ENCODE measurements at places on chromosomes 4 and X.

- no peak for DNase-seq
Observed at GRCh38 chr4:61385256-61385655, 185.1 kb downstream of the ADGRL3 start.

GRCh38 chr4:187088070-187088799 is 364.6 kb upstream of the FAT1 start:
- no peak for DNase-seq

- no peak for DNase-seq
Observed at GRCh38 chrX:37420756-37421155, 71.6 kb downstream of the PRRG1 start.

DNA sequence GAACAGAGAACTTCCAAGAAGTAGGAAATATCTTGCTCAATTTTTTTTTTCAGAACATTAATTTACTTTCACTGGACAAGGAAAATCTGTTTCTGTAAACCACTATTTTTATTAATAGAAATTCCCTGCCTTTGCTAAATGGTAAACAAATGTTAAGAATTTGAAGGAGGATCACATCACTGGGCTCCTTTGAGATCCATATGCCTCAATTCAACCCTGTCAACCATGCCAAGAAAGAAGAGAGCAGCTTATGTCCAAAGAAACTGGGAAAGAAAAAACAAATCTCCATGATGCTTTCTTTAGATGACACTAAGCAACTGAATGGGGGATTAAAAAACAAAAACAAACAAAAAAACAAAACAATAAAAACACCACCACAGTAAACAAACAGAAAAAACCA is 47.7 kb downstream of the LNX1 start:
- DNase-seq: no peak

GRCh38 chr4:16411501-16412085 is 185.3 kb upstream of the TAPT1 start:
- no peak for DNase-seq

DNA sequence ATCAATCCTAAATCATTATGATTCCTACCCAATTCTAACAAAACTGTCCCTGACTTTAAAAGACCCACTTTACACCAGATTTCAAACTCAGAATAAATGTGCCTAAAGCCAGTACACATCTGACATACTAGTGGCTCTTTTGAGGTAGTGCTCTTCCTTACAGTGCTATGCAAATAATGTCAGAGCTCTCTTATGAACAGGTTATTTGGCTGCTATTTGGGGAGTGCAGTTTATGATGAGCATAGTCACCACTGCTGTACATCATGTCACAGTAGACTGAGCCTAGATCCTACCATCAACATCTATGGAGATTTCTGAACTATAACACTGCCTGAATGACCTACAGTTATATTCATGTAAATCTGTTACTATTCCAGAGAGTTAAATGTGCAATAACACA is 50.4 kb upstream of the PAGE5 start:
- no peak for DNase-seq

GRCh38 chr4:38415682-38416081 is 248.3 kb upstream of the KLF3 start:
- no peak for DNase-seq

GRCh38 chr4:24885342-24885741 is 27.5 kb downstream of the CCDC149 start:
- DNase-seq: no peak

DNA sequence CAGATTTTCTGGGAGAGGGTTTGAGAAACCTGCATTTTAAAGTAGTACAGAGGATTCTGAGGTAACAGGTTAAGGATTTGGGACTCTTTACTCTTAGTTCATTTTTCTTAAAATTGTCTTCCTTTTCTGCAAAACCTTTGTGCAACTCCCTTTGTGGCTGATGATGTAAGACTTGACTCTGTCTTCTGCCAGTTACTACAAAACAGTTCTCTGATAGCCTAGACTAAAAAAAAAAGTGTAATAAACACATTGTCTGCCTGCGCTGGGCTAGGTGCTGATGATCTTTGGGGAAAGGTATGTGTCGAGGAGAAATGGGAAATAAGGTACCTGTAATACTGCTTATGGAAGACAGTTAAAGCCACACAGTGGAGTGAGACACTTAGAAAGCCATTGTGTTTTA is 28.7 kb downstream of the IL13RA1 start:
- no peak for DNase-seq

- no peak for DNase-seq
Observed at GRCh38 chr4:7793186-7793585, 146.5 kb downstream of the AFAP1 start.

GRCh38 chrX:11397680-11398079 is 104.5 kb downstream of the AMELX start:
- no peak for DNase-seq

- DNase-seq: no peak
Observed at GRCh38 chrX:70134116-70134477, 850 bp downstream of the IGBP1 start.

GRCh38 chr4:86432559-86433134 is 72.8 kb upstream of the MAPK10 start:
- DNase-seq: no peak

- peak; percentile 63 for DNase-seq
Observed at GRCh38 chr4:176436293-176436973, 116.7 kb downstream of the SPCS3 start.

- DNase-seq: no peak
Observed at GRCh38 chr4:57445686-57446085, 335.5 kb upstream of the IGFBP7 start.

GRCh38 chr4:149835280-149835679 is 19.6 kb upstream of the IQCM start:
- no peak for DNase-seq

DNA sequence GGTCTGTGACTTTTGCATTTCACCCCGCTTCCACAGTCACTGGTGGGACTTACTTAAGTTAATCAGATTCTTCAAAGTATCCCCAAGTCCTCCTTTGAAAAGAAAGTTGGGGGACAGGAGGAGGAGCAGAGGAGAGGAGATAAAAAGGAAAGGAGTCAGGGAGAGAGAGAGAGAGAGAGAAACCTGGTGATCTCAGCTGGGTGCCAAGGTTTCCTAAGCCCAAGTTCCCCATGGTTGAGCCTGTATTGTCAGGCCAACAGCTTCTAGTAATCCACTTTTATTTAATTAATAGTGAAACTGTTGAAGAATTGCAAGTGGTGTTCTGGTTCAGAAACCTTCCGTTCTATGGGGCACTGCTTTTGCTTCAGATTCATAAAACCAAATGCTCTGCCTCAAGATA is 91.6 kb downstream of the AR start:
- no peak for DNase-seq

- no peak for DNase-seq
Observed at GRCh38 chr4:85498068-85498733, 23.3 kb downstream of the ARHGAP24 start.

GRCh38 chr4:92253550-92253949 is 50.2 kb upstream of the GRID2 start:
- DNase-seq: no peak

- DNase-seq: no peak
Observed at GRCh38 chr4:182022909-182023308, 220.3 kb upstream of the TENM3 start.

GRCh38 chr4:169975838-169976796 is 50.1 kb downstream of the MFAP3L start:
- no peak for DNase-seq

GRCh38 chr4:124144238-124144654 is 568.3 kb downstream of the ANKRD50 start:
- no peak for DNase-seq

GRCh38 chr4:108272046-108272445 is 103.3 kb upstream of the LEF1 start:
- DNase-seq: no peak

DNA sequence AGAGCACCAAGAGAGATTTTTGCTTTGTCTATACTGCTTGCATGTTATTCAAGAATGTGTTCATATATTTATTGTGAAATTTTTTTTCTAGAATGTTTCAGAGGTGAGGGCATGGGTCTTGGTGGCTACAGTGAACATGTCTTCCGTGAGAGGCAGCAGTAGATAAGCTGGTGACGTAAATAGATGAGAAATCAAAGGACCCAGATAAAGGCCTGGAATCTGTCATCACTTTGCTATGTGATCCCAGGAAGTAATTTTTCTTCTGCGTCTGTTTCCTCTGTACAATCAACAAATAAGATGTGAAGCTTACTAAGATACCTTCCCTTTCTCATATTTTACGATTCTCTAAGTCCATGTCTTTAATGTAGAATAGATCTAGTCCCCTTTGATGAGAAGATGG is 129.1 kb downstream of the COL4A6 start:
- no peak for DNase-seq

DNA sequence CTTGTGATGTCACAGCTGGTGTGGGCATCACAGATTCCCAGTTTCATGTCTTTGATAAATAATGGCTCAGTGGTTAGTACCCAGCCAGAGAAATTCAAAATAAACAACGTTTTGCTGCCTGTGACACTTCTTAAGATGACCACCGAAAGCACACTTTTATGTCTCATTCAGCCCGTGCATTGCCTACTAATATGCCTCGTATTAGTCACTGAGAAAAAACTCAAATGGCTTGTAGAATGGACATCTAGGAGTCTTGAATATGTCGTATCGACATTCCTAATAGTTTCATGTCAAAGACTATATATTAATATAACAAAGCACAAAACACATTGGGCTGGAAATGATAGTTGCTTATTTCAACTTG is 103.9 kb upstream of the FAT1 start:
- DNase-seq: no peak

DNA sequence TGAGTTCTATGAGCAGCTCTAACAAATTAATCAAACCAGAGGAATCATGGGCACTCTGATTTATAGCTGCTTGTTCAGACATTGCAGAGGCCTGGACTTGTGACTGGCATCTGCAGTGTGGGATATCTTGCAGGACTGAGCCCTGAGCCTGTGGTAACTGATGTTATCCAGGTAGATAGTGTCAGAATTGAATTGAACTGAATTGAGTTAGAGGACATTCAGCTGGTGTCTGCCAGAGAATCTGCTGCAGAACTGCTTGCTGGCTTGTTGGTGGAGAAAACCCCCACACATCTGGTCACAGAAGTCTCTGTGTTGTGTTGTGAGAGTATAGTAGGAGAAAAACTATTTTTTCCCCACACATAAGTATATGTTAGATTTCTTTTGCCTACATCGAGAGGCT is 42.2 kb downstream of the SMIM20 start:
- no peak for DNase-seq

GRCh38 chrX:49977319-49978090 is 55.1 kb downstream of the CLCN5 start:
- no peak for DNase-seq

GRCh38 chr4:56972809-56973208 is 4.6 kb downstream of the NOA1 start:
- DNase-seq: no peak

GRCh38 chr4:151250706-151251105 is 26.3 kb upstream of the PRSS48 start:
- DNase-seq: no peak

DNA sequence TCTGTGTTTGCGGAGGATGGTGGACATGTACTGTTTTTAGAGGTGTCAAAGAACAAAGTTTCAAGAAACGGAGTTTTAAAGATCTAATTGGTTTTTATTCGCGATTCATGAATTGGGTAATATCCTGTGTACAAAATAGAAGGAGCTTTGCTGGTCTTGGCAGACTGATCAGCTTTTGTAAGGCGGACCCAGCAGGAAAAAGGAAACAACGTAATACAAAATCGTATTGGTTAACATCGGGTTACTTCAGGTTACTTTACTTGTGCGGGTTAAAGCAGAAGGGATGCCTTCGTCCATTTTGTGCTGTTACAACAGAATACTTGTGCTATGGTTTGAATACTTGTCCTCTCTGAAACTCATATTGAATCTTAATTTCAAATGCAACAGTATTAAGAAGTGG is 11.4 kb upstream of the NYX start:
- no peak for DNase-seq

DNA sequence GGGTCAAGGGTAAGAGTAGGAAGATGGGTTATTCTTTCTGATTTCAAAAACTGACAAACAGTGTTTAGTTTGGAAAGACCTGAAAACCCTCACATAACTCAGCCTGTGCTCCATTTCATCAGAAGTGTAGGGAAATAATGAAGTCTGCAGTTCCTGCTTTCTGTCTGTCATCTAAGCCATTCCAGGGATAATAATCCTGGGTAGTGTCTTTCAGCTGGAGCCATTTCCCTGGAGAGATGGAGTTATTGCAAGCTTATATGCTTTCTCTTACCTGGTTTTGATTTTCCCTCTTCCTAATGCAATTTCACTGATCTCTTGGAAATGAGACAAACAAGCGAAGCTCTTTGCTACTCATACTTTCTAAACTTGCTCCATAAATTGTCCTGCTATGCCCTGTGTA is 824.8 kb upstream of the LCORL start:
- DNase-seq: no peak

DNA sequence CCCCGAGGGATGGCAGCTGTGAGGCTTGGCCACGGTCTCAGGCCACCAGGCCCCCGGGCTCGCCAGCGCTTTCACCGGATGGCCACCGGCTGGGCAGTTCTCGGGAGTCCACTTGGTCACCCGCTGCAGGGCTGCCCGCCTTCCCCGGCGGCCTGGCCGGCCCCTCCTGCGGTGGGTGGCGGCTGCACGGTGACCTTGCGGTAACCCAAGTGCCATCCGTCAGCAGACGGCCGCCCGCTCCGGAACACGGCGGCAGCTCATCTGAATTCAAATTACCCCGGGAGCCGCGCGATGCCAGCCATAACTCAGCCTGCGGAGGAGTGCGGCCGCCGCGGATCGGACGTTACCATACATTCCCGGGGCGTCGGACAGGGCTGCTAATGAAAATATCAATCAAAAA is 60.7 kb downstream of the FAM53A start:
- DNase-seq: no peak

GRCh38 chrX:10518073-10518472 is 102.3 kb downstream of the MID1 start:
- DNase-seq: no peak

- no peak for DNase-seq
Observed at GRCh38 chr4:141642711-141643110, 6.3 kb downstream of the IL15 start.

GRCh38 chr4:48116582-48116981 is 17.5 kb downstream of the TXK start:
- no peak for DNase-seq

GRCh38 chr4:27248829-27249228 is 388.2 kb downstream of the STIM2 start:
- peak; percentile 86 for DNase-seq

DNA sequence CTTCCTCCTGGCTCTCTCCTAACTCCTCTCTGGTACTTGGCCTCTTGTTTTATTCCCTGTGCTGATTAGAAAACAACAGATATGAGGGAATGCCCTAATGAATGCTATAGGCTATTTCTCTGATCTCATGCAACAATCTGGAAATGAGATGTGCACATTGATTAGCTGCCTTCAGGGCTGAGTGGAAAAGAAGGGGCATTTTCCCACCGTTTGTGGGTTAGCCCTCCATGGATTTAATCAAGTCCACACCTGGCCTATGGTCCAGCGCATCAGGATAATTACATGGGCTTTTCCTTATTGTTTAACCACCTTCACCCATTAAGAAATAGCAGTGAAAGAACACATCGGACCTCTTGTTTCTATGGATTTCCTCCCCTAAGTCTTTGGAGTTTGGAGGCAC is 70.0 kb downstream of the CAPN6 start:
- no peak for DNase-seq

- peak; percentile 57 for DNase-seq
Observed at GRCh38 chr4:102429553-102429952, 71.6 kb upstream of the NFKB1 start.

All from AG09309 (cell line).